ENCODE measurements at places on chromosomes 3 and 15. TPM values are rescaled to one million over a fixed set of nuclear protein-coding genes. Genes with fewer than 3 reads are reported as not detected.

DNA sequence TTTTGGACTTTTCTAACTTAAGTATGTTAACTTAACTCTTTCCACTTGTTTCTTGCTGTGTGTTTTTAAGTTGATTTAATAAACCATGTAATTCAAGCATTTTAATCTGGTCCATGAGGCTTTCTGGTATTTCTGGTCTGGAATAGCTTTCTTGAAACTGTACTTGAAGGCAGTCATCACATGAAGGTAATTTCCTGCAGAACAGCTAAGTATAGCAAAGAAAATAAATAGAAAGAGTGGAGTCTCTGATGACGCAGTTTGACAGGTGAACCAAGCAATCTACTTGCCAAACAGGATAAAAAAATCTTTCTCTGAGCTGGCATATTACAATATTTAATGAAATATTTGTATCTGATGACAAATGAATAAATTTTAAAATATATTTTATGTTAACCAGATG is 74.9 kb downstream of the BTLA start:
- no peak for DNase-seq

- DNase-seq: no peak
Observed at GRCh38 chr3:105772635-105773034, 96.2 kb downstream of the CBLB start.

DNA sequence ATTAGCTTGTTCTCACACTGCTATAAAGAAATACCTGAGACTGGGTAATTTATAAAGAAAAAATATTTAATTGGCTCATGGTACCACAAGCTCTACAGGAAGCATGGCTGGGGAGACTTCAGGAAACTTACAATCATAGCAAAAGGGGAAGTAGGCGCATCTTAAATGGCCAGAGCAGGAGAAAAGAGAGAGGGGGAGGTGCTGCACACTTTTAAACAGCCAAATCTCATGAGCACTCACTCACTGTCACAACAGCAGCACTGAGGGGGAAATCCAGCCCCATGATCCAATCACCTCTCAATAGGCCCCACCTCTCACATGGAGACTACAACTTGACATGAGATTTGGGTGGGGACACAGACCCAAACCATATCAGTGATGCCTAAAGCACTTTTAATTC is 82.5 kb downstream of the DCLK3 start:
- no peak for DNase-seq

- DNase-seq: peak; percentile 15
Observed at GRCh38 chr3:161560008-161560637, 63.5 kb downstream of the OTOL1 start.

The ZNF662 gene
- total RNA-seq: 0.39 TPM

The CAMKV gene
- total RNA-seq: 0.39 TPM

GRCh38 chr3:43180027-43180426 is 74.1 kb upstream of the POMGNT2 start:
- DNase-seq: peak; percentile 54

DNA sequence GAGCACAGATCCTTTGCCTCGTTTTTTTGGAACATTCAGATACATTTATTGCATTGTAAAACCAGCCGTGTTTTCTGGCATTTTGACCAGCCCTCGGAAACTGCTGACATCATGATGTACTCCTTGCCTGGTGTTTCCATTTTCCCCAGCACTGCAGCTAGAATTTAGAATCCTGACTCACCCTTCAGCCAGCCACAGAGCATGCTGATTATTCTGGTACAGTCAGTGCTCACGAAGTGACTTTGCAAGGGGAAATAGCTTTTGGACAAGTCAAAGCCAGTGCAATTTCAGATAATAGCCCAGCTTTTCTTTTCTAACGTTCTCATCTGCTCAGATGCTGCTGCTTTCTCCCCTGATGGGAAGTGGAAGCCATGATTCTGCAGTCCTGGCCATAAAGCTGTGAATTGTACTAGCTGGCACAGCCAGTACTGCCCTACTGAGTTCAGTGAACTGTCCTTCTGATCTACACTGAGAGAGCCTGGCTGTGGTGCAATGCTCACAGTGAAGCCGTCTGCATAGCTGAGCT is 12.1 kb upstream of the CNBP start:
- DNase-seq: peak; percentile 37

GRCh38 chr3:48918388-48919214 is at the start of gene ARIH2:
Gene ARIH2, plus strand, starts transcription at chr3:48918842. Its CDS starts 8,717 bp downstream, at chr3:48927559.
- peak; percentile 94 for DNase-seq

GRCh38 chr3:126267169-126267975 is 87.0 kb upstream of the ALDH1L1 start:
- no peak for DNase-seq

GRCh38 chr3:47731061-47731460 is 50.6 kb downstream of the SMARCC1 start:
- no peak for DNase-seq

- DNase-seq: no peak
Observed at GRCh38 chr3:73187328-73187727, 125.9 kb downstream of the EBLN2 start.

DNA sequence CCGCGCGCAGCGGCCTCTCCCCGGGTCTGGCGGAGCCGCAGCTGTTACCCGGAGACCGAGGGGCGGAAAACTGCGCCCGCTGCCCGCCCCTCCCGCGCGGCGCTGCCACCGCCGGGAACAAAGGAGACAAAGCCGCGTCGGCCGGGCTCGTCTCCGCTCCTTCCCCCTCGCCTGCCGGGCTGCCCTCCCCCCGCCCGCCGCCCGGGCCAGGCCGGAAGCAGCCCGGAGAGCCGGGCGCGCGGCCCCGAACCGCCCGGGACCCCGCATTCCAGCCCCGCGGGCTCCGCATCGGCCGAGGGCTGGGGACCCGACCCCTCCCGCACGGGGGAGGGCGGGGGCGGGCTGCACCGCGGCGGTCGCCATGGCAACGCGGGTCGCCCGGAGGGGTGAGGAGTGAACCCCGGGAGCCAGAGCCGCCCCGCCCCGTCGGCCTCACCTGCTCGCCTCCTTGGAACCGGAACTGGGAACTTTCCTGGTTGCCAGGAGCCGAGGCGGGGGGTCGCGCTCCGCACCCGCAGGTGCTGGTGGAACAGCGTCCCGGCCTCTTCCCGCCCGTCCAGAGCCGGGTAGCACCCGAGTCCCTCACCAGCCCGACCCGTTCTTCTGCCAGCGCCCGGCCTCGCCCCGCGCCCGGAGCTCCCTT is 448 bp downstream of the PLXNB1 start:
- peak; percentile 61 for DNase-seq

DNA sequence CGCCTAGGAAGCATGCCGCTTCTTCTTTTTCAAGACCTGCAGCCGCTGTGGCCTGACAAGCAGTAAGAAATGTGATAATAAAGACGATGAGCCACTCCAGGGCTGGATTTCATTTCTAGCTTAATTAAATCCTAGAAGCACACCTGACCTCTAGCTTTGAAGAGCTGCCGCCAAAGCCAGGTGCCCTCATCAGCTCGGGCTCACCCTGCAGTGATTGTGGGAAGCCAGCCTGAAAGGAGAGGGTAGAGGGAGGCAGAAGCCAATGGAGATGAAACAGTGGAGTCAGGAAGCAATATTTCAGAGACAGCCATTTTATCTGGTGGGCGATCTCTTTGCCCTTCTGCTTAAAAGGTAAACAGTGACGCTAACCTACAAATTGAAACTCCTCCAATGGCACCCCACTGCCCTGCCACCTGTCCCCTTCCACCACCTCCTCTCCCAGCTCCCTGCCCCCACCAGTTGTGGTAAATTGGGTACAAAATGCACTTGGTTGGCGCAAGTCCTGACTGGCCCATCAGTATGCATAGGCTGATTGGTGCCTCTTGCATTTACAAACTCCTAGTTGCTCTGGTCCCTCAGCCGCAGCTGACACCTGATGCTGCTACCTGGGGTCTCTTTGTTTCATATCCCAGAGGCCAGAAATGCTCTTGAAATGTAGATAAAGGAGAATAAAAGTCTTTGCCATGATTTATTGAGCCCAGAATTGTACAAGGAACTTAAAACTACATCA is 385.3 kb downstream of the PDCD6IP start:
- DNase-seq: no peak

All from activated CD4-positive, alpha-beta memory T cell treated with anti-CD3 and anti-CD28 coated beads for 36 hours (primary cell).